Activated effector memory CD4-positive, alpha-beta T cell treated with Interleukin-2 at 50 U/mL for 16 hours (primary cell): ENCODE measurements at places on chromosomes 2 and 18.
A peak's percentile ranks its signal among the peaks of the same experiment; 100 is the strongest.

DNA sequence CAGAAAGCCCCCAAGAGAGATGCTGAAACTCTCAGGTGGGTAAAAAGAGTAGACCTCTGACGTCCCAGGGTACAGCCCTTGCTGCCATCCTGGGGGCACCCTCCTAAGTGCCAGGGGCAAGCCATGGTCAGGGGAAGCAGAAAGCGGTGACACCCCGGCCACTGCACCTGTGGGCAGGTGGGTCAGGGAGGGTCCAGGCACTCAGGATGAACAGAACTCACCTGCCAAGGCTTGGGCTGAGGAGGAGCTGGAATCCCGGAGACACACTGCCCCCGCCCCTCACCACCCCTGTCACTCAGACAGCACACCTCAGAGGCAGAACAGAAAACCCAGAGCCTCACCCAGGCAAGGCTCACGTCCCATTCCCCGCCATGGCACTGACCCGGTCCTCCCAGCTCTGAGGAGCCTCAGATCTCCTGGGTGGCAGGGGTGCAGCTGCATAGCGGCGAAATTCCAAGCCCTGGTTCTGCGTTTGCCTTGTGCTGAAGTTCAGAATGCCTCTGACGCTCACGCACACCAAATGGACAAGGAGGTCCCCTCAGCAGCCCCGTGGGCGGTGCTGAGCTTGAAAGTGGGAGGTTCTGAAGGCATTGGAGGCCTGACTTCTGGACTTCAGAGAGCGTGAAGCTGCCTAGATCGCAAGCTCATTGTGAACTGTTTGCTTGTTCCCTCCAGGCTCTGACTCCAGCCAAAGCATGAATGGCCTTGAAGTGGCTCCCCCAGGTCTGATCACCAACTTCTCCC, 4.3 kb downstream of the GPR17 start:
- DNase-seq: no peak

DNA sequence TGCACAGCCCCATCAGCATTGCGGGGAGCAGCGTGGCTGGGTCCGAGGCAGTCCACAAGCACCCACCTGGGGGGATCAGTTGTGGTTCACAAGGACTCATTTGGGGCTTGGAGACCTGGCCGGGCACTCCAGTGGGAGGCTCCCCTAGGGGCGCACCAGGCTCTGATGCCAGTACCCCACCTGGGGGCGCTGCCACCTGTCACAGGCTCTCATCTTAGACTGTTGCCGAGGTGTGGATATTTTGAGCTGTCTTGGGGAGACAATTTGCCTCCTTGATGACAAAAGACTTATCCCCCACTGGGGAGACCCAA, 3.0 kb downstream of the ADRA2B start:
- DNase-seq: no peak

DNA sequence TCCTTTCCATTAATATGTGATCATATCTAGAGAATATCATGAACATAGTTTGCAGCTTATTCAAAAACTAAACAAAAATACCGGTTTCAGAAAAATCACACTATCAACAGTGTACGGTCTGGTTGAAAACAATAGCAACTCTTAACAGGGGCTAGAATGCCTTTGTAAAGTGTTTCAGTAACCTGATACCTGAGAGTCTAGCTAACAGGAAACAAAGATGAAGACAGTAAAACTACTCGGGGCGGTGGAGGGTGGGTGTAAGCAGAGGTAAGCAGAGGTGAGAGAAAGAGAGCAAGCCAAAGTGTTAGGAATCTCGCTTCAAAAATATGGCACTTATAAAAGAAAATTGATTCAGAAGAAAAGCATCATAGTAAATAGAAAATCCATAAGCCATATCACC, 109.0 kb upstream of the RGPD4 start:
- DNase-seq: no peak

- DNase-seq: no peak
These were observed 626.7 kb downstream of the LRRTM4 start for GRCh38 chr2:76895469-76895868.

GRCh38 chr2:197604117-197604860, 71.1 kb downstream of the RFTN2 start:
- DNase-seq: no peak

DNA sequence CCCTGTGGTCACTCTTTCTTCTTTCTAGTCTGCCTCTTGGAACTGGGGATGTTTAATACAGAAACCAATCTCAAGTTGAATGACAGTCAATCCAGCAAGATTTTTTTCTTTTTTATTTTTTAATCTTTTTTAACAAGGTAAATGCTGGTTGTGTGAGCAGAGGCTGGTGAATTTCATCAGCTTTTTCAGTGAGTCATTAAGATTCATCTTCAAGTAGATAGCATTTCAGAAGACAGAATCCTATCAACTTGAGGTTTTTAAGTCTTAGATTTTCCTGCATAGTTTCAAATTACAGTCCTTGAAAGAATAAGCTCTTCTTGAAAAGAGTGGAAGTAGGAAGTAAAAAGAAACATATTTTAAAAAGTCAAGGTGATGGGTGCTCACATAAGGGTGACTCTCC, 12.4 kb downstream of the SLC8A1 start:
- DNase-seq: no peak

DNA sequence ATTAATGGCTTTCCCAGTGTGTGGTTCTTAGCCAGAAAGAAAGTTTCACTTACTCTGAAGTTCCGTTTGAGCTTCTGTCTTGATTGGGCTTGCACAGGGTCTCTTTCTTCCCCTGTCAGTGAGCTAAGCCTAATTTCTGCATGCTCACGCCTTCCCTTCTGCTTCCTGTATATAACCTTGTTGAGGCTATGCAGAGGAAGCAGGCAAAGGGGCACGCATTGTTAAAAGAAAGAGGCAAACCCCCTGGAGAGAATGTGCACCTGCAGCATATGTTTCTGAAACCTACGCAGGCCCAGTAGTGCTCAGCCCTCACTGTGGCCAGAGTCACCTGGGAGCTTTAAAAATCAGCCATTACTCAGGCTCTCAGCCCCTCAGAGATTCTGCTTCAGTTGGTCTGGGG, 14.5 kb upstream of the PLA2R1 start:
- no peak for DNase-seq

DNA sequence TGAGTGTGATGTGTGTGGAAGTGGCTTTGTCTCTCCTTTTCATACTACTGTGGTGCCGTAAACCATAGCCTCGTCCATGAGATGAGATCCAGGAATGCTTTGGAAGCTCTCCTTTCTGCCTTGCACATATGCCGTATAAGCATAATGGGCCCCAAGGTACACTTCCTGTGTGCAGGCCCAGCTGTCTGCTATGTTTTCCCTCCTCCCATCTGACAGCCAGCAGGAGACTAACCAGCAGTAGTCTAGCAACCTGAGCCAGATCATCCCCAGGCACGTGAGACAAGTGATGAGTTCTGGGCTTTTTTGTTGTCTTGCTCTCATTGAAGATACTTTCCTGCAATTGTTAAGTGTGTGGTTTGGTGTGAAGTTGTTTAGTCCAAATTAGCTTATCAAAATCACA, 555.5 kb upstream of the LRRTM4 start:
- no peak for DNase-seq

- DNase-seq: no peak
These were observed 49.0 kb upstream of the MC4R start for GRCh38 chr18:60421356-60422118.

- no peak for DNase-seq
These were observed 431.5 kb downstream of the ARHGAP15 start for GRCh38 chr2:143560724-143561123.

DNA sequence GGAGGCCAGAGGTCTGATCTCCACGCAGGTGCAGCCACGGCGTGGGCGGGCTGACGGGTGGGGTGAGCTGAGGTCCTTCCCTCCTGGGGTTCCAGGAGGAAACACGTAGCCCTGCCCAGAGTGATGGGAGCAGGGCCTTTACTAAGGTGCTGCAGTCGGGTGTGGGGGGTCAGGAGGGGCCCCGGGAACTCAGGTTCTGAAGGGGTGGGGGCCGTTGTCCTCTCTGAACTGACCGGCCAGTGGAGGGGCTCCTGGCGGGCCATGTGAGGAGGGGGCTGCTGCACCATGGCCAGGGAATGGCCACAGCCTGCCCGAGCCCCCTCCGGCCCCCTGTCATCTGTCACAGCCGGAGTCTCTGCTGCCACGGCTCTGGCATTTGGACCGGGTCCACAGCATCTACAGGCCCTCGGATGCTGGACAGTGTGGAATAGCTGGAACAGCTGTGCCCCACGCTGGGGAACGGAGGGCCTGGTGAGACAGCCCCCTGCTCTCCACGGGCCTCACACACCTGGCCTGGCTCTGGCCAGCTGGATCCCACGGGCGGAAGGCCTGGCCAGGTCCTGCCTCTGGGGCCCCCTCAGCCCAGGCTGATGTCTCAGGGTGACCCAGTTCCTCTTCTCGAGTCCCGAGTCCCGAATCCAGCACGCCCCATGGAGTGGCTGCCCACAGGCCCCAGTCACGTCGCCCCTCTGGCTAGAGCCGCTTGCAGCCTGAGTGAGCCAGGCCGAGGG, 145.6 kb upstream of the GPC1 start:
- DNase-seq: no peak

DNA sequence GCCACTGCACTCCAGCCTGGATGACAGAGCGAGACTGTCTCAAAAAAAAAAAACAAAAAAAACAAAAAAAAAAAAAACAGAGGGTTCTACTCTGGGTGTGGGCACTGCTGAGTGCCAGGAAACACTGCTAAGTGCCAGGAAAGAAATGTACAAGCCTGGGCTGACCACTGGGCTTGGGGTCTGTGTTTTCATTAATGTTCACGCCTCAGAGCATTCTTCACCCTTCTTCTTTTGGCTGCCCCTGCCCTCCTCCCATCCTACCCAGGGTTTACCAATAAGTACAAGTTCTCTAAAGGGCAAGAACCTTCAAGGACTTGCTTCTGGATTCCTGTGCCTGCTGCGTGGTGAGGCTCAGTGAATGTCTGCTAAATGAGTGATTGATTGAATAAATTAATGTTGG, 49.3 kb upstream of the LRPPRC start:
- no peak for DNase-seq

GRCh38 chr2:240963065-240963867, 35.2 kb upstream of the SNED1 start:
- no peak for DNase-seq

GRCh38 chr2:33620-34019, 12.7 kb downstream of the FAM110C start:
- peak; percentile 37 for DNase-seq

DNA sequence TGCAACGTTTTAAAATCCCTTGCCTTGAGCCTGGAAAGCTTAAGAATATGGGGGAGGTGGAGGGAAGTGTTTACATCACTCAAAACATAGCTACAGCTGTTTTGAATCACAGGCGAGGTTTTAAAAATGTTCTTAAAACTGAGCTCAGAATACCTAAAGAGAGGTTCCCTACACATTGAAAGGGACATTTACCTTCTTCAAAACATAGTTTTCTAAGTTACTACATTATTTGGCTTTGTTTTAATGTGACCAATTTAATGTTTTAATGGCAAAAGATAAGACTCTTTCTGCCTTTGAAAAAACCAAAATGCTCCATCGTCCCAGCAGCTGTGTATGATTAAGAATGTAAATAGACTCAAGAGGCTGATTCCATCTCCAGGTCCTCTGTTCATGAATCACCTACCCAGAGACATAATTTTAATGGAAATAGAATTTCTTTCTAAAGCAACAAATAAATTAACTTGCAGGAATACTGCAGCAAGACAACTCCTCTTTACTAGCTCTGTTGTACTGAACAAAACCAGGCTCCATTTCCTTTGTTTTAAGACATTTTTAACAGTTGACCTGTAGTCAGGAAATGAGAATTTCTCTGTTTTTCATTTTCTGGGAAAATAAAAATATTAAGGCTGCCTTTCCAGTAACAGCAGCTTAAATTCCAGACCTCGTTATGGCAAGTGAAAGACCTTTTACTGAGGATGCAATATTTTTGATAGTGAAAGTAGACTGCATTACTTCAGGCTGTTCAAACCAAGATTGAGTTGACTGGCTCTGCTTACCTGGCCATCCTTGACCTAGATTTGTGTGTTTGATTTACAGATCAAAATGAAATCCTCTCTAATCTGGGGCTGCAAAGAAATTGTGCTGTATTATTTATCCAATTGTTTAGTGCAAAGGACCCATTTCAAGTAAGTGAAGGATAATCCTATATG, 33.7 kb upstream of the WDR75 start:
- DNase-seq: no peak

DNA sequence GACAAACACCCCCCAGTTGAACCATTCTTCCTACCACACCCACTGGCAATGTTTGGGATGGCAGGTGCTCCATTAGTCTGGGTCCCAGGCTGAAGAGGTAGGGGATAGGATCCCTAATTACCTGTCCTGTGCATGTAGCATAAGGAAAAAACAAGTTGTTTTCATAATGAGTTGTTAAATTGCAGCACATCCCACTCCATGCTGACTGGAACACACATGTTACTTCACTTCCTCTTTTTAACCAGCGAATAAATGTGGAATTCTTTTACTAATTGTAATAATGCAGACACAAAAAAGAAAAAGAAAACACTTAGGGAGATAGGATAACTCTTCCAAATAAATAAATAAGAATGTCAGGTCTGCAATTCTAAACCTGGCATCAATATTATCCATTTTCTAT, 11.8 kb upstream of the CBLN2 start:
- no peak for DNase-seq

DNA sequence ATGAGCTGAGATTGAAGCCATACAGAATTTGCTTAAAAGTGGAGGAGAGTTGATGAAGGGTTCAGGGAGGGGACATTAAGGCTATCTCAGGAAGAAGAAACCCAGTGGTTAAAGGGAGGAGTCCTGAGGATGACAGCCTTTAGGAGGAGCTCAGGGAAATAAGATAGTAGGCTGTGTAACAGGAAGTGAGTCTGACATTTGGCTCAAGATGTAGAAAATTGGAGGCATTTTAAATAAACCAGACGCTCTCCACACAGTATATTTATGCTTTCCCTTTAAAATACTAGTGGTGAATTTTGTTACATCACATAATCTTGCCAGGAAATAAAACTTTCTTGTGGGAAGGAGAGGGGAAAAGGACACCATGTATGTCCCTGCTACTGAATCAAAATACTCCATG, 11.6 kb downstream of the KCNH7 start:
- DNase-seq: no peak

DNA sequence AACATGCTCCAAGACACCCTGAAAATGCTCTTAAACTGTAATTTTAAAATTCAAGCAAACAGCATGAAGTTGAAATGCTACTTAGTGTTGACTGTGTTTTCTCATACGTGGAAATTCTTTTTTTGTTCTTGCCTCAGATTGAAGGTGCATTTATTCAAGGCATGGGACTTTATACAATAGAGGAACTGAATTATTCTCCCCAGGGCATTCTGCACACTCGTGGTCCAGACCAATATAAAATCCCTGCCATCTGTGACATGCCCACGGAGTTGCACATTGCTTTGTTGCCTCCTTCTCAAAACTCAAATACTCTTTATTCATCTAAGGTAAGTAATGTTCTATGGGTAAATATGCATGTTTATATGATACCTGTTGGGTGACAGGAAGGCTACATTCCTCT, 82.7 kb downstream of the AOX1 start:
- DNase-seq: no peak

- DNase-seq: no peak
These were observed 10.0 kb upstream of the TTR start for GRCh38 chr18:31581498-31582197.
